ENCODE measurements at places on chromosomes 1 and 21.

DNA sequence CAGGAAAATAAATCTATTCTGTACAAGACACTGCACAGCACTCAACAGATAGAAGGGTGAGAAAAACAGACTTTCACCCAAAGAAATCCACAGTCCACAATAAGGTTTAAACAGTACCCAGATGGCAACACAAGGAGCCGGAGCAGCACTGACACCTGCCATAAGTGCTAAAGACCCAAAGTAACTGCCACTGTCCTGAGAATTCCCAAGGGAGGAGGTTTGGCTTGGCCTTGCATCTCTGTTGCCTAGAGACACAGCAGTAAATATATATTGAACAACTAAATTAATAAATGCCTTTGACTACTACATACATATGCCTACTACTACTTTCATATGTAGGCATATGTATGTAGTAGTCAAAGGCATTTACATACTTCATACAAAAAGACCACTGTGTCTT is 68.0 kb downstream of the VAV3 start:
- DNase-seq, result no peak

DNA sequence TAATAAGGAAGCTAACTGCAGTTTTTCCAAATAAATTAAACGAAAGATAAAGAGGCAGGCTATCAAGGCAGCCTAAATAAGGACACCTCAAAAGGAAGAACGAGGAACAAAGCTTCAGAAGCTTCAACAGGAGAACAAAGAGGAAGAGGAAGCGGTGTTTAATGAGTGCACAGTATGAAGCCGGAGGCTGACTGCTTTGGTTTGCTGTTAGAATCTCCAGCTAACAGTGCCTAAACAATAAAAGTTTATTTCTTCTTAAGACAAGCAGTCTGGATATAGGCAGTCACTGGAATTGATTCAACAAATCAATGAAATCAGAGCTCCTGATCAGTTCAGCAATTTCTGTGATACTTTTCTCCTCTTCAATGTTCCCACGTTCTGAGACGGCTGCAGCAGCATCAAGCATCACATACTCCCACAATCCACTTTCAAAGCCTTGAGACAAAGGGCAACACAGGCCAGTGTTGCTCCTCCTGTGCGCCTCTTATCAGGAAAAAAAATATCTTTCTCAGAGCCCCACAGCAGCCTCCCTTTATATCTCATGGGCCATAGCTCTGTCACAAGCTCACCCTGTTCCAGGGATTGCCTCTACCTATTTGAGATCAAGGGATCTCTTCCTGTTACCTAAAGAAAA is 365.6 kb upstream of the ST6GALNAC5 start:
- peak; percentile 6 for DNase-seq

DNA sequence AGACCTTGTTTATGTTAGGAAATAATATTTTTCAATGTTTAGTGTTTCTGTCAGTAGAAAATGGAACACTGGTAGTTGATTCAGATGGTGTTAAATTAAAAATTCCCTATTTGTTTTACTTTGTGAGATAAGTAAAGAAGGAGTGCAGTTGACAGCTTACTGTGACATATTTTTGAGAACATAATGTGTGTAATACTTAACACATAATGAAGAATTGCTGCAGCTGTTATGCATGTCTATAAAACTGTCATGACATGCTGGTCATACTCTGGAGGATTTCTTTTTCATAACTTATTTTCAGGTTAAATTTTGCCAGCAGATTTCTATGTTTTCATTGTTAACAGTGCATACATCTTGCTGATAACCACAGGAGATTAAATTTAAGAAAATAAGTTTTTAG is 296.1 kb downstream of the CTH start:
- DNase-seq, result no peak

DNA sequence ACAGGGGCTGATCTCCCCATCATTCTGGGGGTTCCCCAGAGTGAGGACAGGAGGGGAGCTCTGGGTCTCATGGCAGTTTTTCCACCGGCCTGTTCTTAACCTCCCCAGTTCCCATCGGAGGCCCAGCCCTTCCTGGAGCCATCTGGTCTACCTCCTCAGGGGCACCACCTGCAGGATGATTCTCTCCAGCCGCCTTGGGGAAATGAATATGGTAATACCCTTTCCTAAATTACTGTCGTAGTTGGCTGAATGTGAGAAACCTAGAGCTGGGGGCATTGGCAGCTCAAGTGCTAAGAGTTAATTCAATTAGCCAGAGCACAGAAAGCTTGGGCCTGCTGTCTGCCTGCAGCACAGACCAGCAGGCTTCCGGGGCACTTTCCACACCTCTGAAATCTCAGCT is 64.9 kb downstream of the TAS1R2 start:
- no peak for DNase-seq

- no peak for DNase-seq
Observed at GRCh38 chr1:235960809-235961208, 94.1 kb upstream of the LYST start.

DNA sequence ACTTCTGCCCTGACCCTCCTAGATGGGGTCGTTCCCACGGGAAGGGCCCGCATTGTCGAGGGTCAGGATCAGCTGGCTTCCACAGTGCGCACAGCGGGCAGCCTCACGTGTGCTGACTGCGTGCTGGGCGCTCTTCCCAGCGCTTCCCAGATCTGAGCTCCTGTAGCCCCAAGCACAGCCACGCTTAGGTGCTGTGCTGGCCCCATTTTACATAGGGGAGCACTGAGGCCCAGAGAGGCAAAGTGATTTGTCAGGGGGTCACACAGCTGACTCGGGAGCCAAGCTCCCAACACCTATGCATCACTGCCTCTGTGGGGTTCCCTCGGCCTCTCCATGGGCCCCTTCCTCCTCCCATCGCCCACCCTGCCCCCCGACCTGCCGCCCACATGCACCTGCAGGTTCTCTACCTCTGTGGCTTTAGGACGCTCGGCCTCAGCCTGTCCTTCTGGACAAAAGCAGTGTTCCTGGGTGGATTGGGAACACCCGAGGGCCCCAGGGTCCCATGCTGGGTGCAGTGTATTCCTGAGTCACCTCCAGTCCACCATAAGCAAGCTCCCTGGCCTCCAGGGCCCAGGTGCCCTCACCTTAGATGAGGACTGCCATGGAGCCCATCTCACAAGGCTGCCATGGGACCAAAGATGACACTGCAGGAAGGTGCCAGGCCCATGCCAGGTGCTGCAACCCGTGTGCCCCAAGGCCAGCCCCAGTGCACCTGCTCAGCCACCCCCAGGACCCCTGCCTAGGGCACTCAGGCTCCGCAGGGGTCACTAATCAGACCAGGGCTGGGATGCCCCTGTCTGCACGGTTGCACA is 23.3 kb downstream of the TFF3 start:
- no peak for DNase-seq

GRCh38 chr1:111952125-111952657 is 37.3 kb downstream of the KCND3 start:
- no peak for DNase-seq

- peak; percentile 79 for DNase-seq
Observed at GRCh38 chr1:40774266-40774998, 9.2 kb upstream of the KCNQ4 start.

GRCh38 chr21:36477559-36477958 is 2.4 kb downstream of the CLDN14 start:
- DNase-seq, result no peak

DNA sequence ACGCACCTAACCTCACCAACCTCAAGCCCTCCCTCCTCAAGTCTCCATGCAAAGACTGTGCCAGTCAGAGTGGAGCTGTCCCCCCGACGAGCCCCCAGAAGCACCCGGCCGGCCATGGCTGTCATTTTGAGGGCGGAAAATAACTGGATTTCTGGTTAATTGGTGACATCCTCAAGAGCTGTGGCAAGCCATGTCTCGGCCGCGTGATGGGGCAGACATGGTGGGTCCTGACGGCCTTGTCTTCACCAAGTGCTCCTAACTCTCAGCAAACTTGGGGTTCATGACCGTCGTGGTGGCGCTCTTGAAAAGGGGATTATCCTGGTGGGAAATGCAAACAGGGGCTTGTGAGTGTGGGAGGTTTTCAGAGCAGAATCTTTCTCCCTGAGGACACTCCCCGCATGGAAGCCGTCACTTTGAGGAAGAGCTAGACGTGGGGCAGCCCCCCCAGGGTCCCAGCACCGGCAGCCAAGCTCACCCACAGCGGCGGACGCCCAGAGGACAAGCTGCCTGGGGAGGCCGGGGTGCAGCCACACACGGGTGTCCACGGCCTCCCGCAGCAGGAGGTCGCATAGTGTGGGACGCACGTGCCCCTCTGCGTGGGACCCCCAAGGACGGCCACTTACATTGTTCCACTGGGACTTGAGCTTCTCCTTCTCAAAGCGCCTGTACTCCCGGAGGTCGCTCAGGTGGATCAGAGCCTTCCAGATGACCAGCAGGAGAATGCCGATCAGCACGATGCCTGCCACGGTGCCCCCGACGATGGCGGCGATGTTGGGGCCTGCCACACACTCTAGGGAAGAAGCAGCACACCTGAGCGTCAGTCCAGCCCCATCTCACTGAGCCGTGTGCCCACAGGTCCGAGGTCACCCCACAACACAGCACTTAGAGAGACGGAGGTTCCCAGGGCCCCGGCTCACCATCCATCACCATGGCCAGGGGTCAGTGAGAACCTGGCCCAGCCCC is 12.9 kb upstream of the PTTG1IP start:
- DNase-seq, result no peak

GRCh38 chr1:172345077-172345476 is 75.4 kb upstream of the C1orf105 start:
- no peak for DNase-seq

- no peak for DNase-seq
Observed at GRCh38 chr21:8991968-8992621, 1529.3 kb upstream of the TPTE start.

DNA sequence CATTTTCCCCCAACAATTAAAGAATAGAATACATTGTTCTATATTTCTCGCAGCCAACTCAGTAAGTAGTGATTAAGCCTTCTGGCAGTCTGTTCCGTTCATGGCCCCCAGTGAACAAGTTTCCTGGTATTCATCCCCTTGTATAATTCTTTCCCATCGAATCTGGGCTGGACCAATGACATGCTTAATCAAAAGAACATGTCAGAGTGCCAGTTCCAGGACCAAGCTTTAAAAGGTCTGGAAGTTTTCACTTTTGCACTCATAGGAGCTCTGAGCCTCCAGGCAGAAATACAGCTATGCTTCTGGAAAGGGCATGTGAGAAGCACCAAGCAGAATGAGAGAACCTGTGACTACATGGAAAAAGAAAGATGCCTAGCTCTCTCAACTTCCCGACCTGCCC is 22.5 kb upstream of the DPYD start:
- no peak for DNase-seq

DNA sequence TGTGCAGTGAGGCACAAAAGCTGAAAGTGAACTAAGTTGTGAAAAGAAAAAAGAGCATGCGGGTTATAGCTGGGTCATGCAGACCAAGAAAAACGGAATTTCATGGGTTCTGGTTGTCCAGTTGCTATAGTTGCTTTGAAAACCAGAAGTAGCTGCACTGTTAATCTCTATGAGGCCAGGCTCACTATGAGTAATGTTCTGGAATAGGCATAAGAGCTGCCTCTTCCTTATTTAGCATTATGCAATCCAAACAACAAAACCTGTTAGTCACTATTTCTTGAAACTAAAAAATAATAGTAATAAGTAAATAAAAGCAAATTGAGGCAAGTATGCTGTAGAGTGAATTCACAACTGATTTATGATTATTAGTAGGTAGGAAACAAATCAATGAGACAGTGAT is 1383.7 kb downstream of the MRPL39 start:
- no peak for DNase-seq

DNA sequence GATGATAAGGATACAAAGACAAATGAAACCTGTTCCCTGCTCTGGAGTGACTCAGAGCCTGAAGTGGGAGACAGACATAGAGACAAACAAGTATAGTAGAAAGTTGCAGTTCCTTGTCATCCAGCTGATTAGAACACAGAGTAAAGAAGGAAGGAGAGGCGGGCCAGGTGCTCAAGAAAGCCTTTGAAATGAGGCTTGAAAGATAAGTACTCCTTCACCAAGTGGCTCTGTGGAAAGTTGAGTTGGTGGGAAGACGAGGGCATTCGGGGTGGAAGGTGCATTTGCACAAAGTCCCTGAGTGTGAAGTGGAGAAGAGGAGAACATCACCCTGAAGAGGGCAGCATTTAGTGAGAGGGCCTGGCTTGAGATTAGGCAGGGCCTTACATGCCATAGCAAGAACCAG is 17.0 kb downstream of the MARK1 start:
- no peak for DNase-seq

GRCh38 chr1:17588048-17588871 is 48.8 kb downstream of the ARHGEF10L start:
- no peak for DNase-seq

- no peak for DNase-seq
Observed at GRCh38 chr1:228370941-228371740, 35.5 kb downstream of the TRIM11 start.

DNA sequence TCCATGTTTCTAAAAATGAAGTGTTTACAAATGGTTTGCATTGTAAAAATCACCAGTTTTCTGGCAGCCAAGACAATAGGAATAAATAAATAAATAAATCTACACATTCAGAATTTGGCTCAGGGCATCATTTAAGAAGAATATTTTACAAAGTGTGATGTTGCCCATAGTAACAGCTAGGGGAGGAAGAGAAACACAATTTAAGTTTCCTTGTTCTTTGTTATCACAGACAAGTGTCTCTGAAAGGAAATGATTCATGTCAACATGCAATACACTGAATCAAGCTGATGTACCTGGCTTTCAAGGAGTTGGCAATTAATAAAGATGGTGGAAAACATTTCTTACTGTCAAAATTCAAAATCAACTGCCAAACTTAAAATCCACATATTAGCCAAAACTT is 74.7 kb downstream of the LHX8 start:
- DNase-seq, result no peak

GRCh38 chr1:222522105-222522915 is 25.6 kb downstream of the HHIPL2 start:
- no peak for DNase-seq

DNA sequence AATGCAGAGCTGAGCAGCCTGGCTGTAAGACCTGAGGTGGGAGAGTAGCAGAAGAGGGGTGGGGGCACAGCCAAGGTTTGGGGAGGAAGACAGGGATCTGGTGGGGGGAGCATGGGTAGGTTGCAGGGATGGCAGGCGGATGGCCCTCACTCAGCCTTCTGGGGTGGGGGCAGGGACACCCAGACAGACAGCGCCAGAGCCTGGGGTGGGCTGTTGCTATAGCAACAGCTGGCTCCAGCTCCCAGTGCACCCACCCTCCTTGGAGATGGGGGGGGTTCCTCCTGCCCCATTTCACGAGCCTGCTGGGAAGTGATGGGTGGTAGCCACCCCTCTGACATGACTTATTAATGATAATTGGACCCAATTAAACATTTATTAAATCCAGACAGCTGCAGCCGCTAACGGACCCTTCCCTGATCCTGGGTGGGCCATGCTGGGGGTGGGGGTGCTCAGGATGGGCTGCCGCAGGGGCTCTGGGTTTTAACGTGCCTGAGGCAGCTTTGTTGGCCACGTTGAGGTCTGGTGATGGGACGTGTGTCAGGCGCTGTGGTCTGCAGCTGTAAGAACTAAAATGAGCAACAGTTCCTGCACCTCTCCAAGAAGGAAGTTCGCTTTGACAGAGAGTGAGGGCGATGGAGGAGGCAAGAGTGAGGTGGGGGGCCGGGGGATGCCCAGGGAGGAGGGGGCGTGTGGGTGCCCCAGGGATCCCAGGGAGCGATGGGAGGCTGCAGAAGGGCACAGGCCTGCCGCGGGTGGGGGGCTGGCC is 19.4 kb downstream of the AGRN start:
- peak; percentile 19 for DNase-seq

- peak; percentile 72 for DNase-seq
Observed at GRCh38 chr1:89523572-89524368, 859 bp upstream of the LRRC8B start.

- DNase-seq, result no peak
Observed at GRCh38 chr1:50750021-50750619, 209.9 kb downstream of the FAF1 start.

- no peak for DNase-seq
Observed at GRCh38 chr21:31426235-31426797, 82.3 kb upstream of the TIAM1 start.

Data from CD4-positive, alpha-beta T cell treated with Interleukin-6 for 4 hours (primary cell).